Psoas muscle (tissue), 8 donors: ENCODE measurements at places on chromosomes 16 and 17.
A peak's percentile ranks its signal among the peaks of the same experiment; 100 is the strongest.

DNA sequence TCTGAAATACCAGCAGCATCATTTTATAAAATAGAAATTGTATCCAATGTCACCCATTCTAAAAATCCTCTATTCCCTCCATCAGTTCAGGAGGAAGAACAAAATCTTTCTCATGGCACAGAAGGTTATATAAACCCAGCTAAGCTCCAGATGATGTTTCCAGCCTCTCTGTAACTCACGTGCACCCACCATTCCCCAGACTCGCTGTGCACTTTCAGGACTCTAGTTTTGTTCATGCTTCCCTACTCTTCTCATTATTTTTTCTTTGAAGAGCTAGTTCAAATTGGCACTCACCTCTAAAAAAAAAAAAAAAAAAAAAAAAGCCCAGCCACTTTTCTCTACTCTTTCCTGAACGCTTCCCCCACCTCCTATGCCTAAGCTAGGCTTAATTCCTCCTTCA is 36.0 kb upstream of the SHISA6 start:
- H3K27me3 ChIP-seq = no peaks in the 10 kb centered on the region
- no peak for DNase-seq
- H3K36me3 ChIP-seq = no peaks in the 10 kb centered on the region
- no peak overlapping the region for H3K4me3 ChIP-seq

DNA sequence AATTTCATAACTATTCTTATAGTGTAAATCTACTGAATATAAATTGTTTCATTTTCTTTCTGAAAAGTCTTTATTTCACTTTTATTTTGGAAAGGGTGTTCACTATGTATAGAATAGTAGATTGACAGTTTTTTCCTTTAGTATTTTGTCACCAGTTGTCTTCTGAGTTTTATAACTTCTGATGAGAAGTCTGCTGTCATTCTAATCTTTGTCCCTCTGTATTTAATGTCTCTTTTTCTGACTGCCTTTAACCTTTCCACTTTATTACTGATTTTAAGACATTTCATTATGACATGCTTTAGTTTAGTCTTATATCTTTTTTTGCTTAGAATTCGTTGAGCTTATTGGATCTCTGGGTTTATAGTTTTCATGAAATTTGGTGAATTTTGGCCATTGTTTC is 166.9 kb downstream of the FTO start:
- no peaks in the 10 kb centered on the region for H3K36me3 ChIP-seq
- no peaks in the 10 kb centered on the region for H3K4me1 ChIP-seq
- DNase-seq = no peak
- no peak overlapping the region for H3K4me3 ChIP-seq
- no peak overlapping the region for H3K27ac ChIP-seq

DNA sequence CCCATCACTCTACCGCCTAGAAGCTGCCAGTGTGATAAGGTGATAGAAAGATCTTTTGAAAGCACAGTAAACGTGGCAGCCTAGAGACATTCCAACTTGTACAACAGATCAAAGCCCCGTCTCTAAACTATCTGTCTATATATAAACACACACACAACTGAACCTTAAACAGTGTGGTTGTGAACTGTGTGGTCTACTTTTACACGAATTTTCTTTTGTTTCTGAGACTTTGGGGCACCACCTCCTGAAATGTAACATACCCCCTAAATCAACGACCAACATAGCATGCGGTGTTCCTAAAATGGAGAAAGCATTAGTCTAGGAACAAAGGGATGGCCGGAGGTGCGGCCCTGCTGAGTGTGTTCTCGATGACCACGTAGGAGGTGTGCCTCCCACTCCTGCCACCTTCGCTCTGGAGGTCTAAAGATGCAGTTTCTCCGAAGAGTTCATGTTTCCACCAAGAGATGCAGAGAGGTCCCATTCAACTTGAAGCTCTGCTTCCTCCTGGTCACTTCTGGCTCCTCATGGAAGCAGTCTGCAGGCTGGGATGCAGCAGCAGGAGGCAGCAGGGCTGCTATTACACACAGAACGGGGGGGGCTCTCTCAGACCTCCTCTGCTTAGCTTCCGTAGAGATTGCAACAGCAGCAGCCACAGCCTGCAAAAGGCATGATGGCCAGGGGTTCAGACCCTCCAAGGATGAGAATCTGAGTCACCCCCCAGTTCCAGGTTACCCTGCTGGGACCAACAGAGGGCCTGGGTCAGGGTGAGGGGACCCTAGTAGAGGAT is 22.6 kb upstream of the USP10 start:
- no peak overlapping the region for H3K27ac ChIP-seq
- no peaks in the 10 kb centered on the region for H3K27me3 ChIP-seq
- no peaks in the 10 kb centered on the region for H3K36me3 ChIP-seq
- H3K4me3 ChIP-seq = no peak overlapping the region

DNA sequence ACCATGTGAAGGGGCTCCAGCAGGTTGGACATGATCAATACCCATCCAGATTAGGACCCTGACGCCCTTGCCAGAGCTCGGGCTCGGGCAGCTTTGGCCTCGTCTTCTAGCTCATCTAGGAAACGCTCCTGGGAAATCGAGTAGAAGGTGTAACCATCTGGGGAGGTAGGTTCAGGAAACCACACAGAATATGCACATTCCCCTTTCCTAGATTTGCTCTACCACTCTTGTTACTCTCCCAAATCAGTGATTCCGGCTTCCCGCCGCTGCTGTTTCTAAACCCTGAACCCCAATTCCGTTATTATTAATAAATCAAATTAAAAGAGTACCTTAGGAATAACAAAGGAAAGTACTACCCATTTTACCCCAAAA is 507 bp downstream of the COA3 start:
- DNase-seq = no peak
- H3K4me1 ChIP-seq = peaks cover 11% of the 10 kb centered on the region
- H3K27ac ChIP-seq = peak overlapping the region; percentile 88
- no peaks in the 10 kb centered on the region for H3K27me3 ChIP-seq
- peak overlapping the region; percentile 98 for H3K4me3 ChIP-seq
